ENCODE measurements at places on chromosomes 3 and 15.

DNA sequence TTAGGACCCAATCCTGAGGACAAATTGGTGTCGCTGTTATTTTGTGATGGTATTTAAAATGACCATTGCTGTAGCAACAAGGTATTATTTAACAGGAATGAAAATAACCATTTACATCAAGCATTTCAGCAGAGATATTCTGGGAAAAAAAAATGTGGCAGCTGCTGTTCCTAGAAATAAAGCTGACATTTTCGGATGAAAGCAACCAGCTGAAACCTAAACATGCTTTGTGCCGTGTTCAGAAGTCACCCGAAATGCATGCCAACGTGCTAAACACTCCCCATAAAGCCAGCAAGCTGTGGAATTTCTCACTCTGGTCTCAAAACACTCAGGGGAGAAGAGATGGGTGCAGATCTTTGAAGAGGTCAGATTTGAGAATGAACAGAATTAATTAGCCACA lies 31.5 kb upstream of the TAFA4 start:
- DNase-seq, result no peak

GRCh38 chr3:53624061-53624857 lies 129.8 kb downstream of the CACNA1D start:
- no peak for DNase-seq

DNA sequence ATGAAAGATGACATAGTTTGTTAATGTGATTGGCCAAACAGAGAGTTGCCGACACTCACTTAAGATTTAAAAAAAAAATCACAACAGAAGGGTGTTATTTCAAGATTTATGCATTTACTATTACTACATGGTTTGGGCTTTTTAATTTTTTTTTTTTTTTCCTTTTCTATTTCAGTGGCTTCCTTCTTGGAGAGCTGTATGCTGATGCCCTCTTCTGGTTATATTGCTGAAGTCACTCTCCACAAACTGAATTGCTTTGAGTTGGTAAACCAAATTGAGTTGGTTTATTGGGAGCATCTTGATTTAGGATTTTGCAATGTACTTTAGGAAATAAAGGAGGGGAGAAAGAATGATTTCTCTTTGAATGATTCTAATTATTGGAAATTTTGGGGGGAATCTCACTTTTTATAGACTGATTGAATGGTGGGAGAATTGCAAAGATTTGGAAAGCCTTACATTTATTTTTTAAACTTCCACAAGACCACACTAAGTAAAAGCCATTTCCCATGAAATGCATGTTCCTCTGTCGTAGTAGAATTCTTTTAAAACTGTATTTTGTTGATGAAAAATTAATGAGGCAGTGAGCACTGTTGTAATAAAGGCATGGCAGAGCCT lies 186.6 kb upstream of the FEZF2 start:
- no peak for DNase-seq

DNA sequence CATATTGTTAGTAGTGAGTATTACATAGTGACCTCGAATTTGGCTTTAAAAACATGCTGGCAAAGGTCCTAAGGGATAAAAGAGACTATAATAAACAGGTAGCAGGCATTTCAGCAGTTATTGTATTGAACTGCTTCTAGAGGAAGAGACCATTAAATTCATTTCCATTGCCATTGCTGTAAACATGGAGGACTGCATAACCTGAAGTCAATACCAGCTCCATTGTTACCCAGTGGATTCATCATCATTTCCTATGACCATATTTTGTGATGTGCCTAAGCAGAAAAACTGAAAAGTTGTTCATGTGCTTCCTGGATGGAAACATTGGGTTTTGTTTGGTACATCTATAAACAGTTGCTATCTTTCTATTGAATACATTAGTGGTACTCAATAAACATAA lies 482.5 kb upstream of the UBE2E2 start:
- no peak for DNase-seq

- DNase-seq, result no peak
Measured at GRCh38 chr15:35080226-35080625, 4.9 kb downstream of the NANOGP8 start.

DNA sequence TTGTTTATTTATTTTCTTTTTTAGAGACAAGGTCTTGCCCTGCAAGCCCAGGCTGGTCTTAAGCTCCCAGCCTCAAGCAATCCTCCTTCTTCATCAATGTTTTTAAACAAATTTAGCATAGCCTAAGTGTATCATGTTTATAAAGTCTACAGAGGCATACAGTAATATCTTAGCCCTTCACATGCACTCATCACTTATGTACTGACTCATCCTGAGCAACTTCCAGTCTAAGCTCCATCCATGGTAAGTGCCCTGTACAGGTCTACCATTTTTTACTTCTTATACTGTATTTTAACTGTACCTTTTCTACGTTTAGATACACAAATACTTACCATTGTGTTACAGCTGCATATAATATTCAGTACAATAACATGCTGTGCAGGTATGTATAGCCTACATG lies 860.0 kb downstream of the FHIT start:
- no peak for DNase-seq

DNA sequence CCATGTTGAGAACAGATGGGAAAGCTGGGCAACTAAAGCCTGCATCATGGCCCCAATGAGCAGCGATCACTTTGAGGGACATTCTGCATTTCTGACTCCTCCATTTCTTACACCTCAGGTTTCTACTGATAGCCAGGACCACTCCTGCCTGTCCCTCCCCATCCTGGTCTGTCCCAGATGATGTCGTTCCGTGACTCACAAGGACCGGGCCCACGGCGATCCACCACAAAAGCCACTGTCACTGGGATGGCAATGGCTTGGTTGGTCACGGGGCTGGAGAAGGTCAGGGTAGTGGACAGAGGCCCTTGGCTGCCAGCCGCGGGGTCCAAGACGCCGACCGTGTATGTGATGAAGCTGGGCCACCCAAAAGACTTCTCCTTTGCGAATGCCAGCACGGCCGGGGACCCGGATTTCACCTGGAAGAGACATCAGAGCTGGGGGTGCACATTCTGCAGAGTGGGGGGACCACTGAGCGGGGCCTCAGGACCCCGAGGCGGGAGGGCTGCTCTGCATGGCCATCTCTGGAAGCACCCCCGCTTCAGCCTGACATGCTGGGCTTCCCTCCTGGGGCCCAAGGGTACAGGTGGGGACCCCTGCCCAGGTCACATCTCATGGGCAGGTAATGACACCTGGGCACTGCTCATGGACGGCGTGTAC lies 100.4 kb downstream of the NUP210 start:
- no peak for DNase-seq
